Activated naive CD8-positive, alpha-beta T cell treated with anti-CD3 and anti-CD28 coated beads, Interleukin-2, amount 10 ng/mL, durations not matched to agents 7 days and 5 days (primary cell): ENCODE measurements at places on chromosomes 3 and 15. TPM values are rescaled to one million over a fixed set of nuclear protein-coding genes. Genes with fewer than 3 reads are reported as not detected.

The CYP1A2 gene
- not detected for total RNA-seq

The IL17RC gene
- not detected for total RNA-seq

The RTP1 gene
- total RNA-seq: not detected

The NGRN gene
- 35.8 TPM for total RNA-seq

DNA sequence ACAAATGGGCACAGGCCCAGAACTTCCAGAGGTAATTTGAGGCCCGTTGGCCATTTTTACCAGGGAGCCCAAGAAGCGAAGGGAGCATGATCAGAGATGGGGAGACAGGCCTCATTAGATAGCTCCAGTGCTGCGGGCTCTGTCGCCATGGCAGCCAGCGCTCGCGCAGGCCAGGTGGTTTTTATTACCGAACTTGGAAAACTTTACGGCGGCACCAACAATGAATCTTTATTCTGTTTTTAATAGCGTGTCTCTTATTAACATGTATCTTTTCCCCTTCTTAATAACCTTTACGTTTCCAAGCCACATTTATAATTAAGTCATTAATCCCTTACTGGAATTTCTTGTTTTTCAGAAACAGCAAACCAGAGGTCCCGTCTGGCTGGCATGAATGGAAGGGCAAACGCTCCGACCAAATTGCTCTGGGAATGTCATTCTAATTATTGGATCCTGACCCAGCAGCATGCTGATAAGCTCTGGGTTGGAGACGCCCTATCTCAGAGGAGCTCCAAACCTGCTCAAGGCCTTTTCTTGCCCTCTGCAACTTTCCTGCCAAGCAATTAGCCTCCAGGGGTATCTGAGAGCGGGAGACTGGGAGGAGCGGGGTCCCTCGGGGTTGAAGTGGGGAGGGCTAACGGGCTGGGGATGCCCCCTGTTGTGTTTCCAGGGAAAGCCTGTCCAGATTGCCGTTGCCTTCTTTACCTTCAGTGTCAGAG, 256.4 kb downstream of the TLE3 start:
- H3K27ac ChIP-seq: no peak overlapping the region
- no peak for DNase-seq

GRCh38 chr3:56919137-56919796, 117.5 kb upstream of the ARHGEF3 start:
- peaks cover 75% of the 10 kb centered on the region for H3K4me1 ChIP-seq
- H3K36me3 ChIP-seq: peaks cover 7% of the 10 kb centered on the region
- no peak for DNase-seq

- no peak for DNase-seq
- peaks cover 13% of the 10 kb centered on the region for H3K27me3 ChIP-seq
- H3K4me3 ChIP-seq: no peak overlapping the region
- no peaks in the 10 kb centered on the region for H3K4me1 ChIP-seq
- no peak overlapping the region for H3K27ac ChIP-seq
Observed at GRCh38 chr3:127112796-127113570, 79.9 kb upstream of the PRR23E start.

DNA sequence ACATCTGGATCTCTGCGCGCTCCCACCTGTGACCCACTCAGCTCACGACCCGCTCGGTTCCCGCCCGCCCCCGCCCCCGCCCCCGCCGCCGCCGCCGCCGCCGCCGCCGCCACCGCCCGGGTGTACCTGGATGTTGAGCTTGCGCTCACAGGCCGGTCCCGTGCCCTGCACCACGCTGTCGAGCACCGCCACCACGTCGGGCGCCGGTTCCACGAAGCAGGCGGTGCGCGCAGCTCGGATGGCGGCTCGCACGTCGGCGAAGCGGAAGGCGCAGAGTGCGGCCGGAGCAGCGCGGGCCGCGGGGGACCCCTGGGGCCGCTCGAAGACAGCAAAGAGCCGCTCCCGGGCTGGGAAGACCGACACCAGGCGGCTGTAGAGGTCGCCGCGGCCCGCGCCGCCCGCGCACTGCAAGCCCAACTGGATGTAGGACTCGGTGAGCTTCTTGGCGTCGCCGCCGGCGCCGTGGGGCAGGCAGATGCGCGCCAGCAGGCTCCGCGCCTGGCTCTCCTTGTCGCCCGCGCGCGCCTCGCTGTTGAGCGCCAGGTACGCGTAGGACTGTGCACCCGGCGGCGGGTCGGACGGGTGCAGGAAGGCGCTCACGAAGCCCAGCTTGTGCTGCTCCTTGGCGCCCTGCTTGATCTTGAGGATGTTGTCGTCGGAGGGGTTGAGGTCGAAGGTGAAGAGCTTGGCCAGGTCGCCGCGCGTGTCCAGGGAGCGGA, 1.1 kb downstream of the PLXND1 start:
- peaks cover 14% of the 10 kb centered on the region for H3K4me1 ChIP-seq
- H3K27me3 ChIP-seq: peaks cover 72% of the 10 kb centered on the region
- peaks cover 1% of the 10 kb centered on the region for H3K36me3 ChIP-seq
- H3K27ac ChIP-seq: peak overlapping the region; percentile 75
- peak overlapping the region; percentile 86 for H3K4me3 ChIP-seq
- DNase-seq: peak; percentile 59

DNA sequence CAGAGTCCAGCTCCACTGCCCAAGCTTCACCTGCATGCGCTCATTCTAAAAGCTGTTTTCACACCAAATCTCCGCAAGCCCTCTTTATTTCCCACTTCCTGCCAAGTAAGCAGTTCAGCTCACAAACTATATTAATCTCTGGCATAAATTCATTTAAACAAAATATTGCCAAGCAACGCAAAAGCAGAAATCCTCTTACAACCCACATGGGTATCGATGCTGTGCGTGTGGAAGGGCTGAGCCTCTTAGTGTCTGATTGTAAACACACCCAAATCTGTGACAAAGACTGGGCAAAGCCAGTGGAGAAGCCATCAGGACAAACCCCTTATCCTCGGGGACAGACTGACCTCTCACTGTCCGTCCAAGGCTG, 124.3 kb upstream of the ATP2B2 start:
- no peaks in the 10 kb centered on the region for H3K36me3 ChIP-seq
- peaks cover 4% of the 10 kb centered on the region for H3K27me3 ChIP-seq
- DNase-seq: no peak
- no peaks in the 10 kb centered on the region for H3K4me1 ChIP-seq
- H3K27ac ChIP-seq: no peak overlapping the region
- H3K4me3 ChIP-seq: no peak overlapping the region

- no peak overlapping the region for H3K4me3 ChIP-seq
- H3K36me3 ChIP-seq: no peaks in the 10 kb centered on the region
- no peak overlapping the region for H3K27ac ChIP-seq
- no peaks in the 10 kb centered on the region for H3K4me1 ChIP-seq
- H3K27me3 ChIP-seq: no peaks in the 10 kb centered on the region
Observed at GRCh38 chr3:59502806-59503205, 453.0 kb upstream of the CFAP20DC start.

DNA sequence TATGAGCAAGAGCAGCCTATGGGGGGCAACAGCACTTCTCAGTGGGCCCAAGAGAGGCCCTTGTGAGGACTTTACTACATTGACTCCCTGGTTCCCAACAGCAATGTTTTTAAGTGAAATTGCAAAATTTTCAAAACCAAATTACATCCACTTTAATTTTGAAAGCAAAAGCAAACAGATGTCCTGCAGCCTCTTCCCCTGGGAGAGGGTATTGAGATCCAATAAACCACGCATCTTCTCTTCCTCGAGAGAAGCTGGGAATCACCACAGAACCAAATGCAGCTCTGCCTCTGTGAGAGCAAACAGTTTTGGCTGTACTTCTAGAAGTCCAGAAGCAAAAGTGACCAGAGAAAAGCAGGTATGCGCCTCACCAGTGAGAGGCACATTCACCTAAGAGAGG, 25.2 kb downstream of the NMNAT3 start:
- peaks cover 1% of the 10 kb centered on the region for H3K27me3 ChIP-seq

- H3K27me3 ChIP-seq: no peaks in the 10 kb centered on the region
- H3K36me3 ChIP-seq: no peaks in the 10 kb centered on the region
- DNase-seq: no peak
- no peak overlapping the region for H3K27ac ChIP-seq
Observed at GRCh38 chr3:158954420-158954819, 152.6 kb downstream of the MFSD1 start.

- peaks cover 2% of the 10 kb centered on the region for H3K4me1 ChIP-seq
- H3K27me3 ChIP-seq: peaks cover 44% of the 10 kb centered on the region
- H3K27ac ChIP-seq: no peak overlapping the region
Observed at GRCh38 chr15:69081310-69082004, 67.0 kb downstream of the NOX5 start.

- peaks cover 3% of the 10 kb centered on the region for H3K27me3 ChIP-seq
- no peak overlapping the region for H3K4me3 ChIP-seq
- no peaks in the 10 kb centered on the region for H3K36me3 ChIP-seq
- no peak overlapping the region for H3K27ac ChIP-seq
Observed at GRCh38 chr15:66957431-66957720, 108.0 kb upstream of the SMAD3 start.

- H3K27ac ChIP-seq: no peak overlapping the region
- peaks cover 31% of the 10 kb centered on the region for H3K4me1 ChIP-seq
- H3K36me3 ChIP-seq: peaks cover 49% of the 10 kb centered on the region
- H3K27me3 ChIP-seq: no peaks in the 10 kb centered on the region
- H3K4me3 ChIP-seq: no peak overlapping the region
Observed at GRCh38 chr3:122688996-122689395, 8.4 kb downstream of the PARP14 start.

GRCh38 chr3:155064920-155065319, 15.2 kb upstream of the MME start:
- no peaks in the 10 kb centered on the region for H3K36me3 ChIP-seq
- no peaks in the 10 kb centered on the region for H3K27me3 ChIP-seq
- no peak overlapping the region for H3K27ac ChIP-seq
- H3K4me1 ChIP-seq: no peaks in the 10 kb centered on the region

DNA sequence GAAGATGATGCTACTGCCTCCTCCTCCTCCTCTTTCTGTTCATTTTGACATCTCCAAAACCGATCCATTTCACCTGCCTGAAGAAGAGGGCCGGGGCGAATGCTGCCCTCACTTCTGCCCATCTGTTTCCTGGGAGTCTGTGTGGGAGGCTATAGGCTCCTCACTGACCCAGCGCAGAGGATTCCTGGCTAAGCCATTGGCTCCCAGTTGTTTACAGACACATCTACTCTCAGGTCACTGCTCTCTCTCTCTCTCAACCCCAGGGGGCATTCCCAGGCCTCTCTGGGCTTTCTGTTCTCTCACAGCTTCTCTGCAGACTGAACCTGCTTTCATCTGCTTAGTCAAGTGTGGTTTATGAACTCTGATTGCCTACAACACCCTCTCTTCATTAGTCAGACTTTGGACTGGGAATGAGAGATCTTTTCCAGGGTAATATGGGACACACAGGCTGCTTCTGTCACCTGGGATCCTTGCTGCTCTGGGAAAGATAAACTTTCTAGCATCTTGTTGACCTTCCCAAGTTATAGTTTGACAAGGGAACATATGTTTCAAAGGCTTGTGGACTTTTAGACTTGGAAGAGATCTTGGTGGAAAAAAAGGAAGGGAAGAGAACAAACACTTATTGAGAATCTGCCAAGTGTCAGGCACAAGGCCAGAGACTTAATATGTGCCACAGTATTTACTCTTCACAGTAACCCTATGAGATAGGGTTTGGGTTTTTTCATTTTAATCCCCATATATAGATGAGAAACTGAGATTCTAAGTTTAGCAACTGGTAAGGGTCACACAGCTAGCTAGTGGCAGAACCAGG, 30.2 kb upstream of the USP3 start:
- DNase-seq: no peak
- H3K4me3 ChIP-seq: peak overlapping the region; percentile 18

DNA sequence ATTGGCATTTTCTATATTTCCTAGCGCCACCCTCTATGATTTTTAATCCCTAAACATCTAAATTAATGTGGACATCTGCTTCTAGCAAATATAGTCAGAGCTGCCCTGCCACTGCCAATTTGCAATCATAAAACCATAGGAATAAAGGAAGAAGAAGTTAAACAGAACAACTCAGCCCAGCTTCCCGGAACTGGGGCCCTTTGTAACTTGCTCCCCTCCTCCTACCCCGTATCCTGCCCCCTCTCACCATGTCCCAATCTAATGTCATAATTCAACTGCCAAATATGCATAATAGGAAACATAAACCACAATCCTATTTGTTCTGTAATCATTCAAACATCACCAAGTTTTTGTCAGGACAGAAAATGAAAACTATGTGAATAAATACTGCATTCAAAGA, 74.4 kb upstream of the ACP3 start:
- H3K27me3 ChIP-seq: peaks cover 34% of the 10 kb centered on the region
- H3K27ac ChIP-seq: no peak overlapping the region
- no peaks in the 10 kb centered on the region for H3K36me3 ChIP-seq
- H3K4me1 ChIP-seq: peaks cover 1% of the 10 kb centered on the region
- DNase-seq: no peak
- H3K4me3 ChIP-seq: no peak overlapping the region

DNA sequence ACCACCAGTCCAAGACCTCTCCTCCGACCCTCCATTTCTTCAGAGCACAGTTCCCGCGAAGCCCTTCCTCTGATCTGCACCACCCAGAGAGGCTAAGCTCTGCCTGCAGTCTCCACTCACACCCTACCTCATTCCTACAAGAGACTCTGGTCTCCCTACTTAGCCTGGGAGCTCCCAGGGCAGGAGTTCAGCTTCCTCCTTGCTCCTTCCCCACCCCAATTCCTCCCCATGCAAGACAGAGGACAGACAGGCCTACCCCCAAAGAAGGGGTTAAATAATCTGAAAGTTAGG, 12.6 kb upstream of the VIPR1 start:
- H3K27ac ChIP-seq: no peak overlapping the region
- H3K4me3 ChIP-seq: no peak overlapping the region
- peaks cover 10% of the 10 kb centered on the region for H3K27me3 ChIP-seq
- H3K4me1 ChIP-seq: no peaks in the 10 kb centered on the region

DNA sequence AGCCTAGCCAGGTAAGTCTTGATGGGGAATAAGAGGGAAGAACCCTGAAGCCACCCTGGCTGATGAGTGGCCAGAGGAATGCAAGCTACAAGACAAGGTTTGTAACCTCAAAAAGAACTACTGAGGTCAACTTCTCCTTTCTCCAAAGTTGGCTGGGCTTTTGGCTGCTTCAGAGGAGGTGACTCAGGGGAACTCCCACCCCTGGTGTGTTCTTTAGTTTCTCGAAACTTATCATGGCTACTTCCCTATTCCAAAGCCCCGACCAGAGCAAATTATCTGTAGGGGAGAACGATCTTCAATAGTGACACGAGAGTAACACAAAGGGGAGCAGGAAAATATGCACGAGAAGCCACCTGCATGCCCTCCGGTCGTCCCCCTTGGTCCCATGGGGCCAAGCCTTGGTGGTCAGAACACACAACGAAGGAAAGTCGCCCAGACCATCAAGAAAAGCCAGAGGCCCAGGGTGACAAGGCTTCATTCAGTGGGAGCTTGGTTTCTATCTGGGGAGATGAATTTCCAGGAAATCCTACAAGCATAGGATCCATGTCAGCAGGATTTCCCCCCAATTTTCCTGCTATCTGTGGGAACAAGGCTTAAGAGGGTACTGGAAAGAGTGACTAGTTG, 6.5 kb upstream of the BCL2A1 start:
- peaks cover 2% of the 10 kb centered on the region for H3K36me3 ChIP-seq
- no peak overlapping the region for H3K4me3 ChIP-seq
- no peaks in the 10 kb centered on the region for H3K27me3 ChIP-seq
- H3K4me1 ChIP-seq: peaks cover 30% of the 10 kb centered on the region
- DNase-seq: no peak
